ENCODE measurements at places on chromosomes 16 and 17. TPM values are rescaled to one million over a fixed set of nuclear protein-coding genes. Genes with fewer than 3 reads are reported as not detected.

The GP1BA gene
- not detected for total RNA-seq

The HBA2 gene
- total RNA-seq, result 13.0 TPM

The CSH2 gene
- total RNA-seq, result not detected

GRCh38 chr16:58177353-58177710 lies 20.6 kb downstream of the CSNK2A2 start:
- DNase-seq, result no peak

DNA sequence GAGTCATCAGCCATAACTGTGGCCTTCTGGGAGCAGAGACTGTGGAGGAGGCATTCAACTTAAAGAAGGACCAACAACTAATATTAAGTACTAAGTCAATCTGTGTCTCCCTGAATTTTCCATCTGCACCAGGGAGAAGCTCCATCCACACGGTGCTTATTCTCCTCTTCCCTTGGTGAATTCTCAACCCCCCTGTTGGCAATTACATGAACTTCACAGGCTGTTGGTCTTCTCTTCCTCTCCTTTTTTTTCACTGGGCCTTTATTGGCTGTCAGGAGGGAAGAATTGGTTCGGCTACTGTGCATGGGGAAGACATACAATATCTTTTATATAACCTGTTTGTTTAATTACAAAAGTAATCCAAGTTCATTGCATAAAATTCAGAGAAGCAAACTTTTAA lies 152.8 kb upstream of the IRX6 start:
- no peak for DNase-seq

GRCh38 chr17:10842658-10843057 lies 4.8 kb upstream of the PIRT start:
- no peak for DNase-seq

GRCh38 chr17:20996724-20997615 lies 45.8 kb downstream of the USP22 start:
- DNase-seq, result no peak
